ENCODE measurements at places on chromosomes 16 and 17. TPM values are rescaled to one million over a fixed set of nuclear protein-coding genes. Genes with fewer than 3 reads are reported as not detected.

- no peak for DNase-seq
Measured at GRCh38 chr16:85515830-85516397, 97.2 kb upstream of the GSE1 start.

GRCh38 chr16:71473891-71474290, 11.8 kb upstream of the ZNF23 start:
- no peak for DNase-seq

EMP2 gene
- 3.4 TPM for total RNA-seq

PLEKHH3 gene
- total RNA-seq: 2.8 TPM

FBXW10 gene
- 0.47 TPM for total RNA-seq

TBC1D3 gene
- not detected for total RNA-seq

CACNA1G gene
- 20.1 TPM for total RNA-seq

DNA sequence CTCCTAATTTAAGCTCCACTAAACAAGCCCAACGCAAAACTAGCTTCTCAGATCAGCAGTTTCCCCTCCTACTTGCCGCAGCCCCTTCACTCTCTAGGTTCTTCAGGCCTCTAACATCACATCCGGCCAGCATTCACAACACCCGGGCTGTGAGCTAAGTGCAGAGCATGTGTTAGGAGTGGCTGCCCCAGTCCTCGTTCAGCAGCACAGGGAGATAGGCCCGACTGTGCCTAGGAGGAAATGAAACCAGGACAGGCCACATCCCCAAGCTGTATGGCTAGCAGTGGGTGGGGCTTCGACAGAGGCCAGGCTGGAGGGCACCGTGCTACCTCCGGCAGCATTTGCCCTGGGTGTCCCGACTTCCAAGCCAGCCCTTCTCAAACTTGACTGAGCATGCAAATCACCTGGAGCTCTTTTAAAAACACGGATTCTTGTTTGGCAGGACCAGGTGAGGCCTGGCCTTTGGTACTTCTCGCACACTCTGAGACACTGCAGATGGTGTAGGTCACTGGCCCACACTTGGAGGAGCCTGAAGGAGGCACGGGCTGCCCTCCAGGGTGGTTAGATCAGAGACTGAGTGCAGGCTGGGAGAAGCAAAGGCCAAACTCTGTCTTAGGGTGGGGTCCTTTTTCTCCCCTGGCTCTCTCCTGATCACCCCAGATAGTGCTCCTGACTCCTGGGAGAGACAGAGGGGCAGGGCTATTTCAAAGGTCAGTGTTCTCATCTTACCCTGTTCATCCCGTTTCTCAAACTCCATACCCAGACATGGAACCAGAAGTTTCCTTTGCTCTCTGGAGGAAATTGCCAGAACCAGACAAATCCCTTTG, 202.0 kb downstream of the C16orf78 start:
- no peak for DNase-seq

CRYBA1 gene
- total RNA-seq: not detected

ENO3 gene
- 2.3 TPM for total RNA-seq

CTNS gene
- total RNA-seq: 7.0 TPM

- DNase-seq: no peak
Measured at GRCh38 chr17:60514053-60514452, 12.0 kb downstream of the APPBP2 start.

DNA sequence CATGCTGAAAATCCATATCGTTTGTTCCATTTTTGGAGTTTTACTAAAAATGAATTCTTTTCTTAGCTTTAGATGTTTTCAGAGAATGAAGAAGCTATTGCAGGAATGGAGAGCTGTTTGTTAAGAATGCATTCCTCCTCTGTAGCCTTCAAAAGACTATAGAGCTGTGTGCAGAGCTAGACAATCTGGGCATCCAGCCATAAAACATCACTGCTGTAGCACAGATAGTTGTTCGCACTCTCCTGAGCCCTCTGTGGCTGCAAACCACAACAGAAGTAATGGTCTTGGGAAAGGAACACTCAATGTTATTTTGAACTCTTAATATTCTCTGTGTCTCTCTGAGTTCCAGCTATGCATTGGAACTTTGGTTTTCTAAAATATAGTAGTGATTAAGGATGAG, 4.9 kb downstream of the TNRC6C start:
- DNase-seq: peak; percentile 18

KCNJ18 gene
- total RNA-seq: not detected

GRCh38 chr17:81125573-81126081, 39.7 kb upstream of the PVALEF start:
- peak; percentile 31 for DNase-seq

FOXJ1 gene
- total RNA-seq: 4.5 TPM

GRCh38 chr17:80738987-80739730, 194.5 kb downstream of the RPTOR start:
- DNase-seq: no peak

GRCh38 chr17:34420900-34421299, 57.9 kb upstream of the CCL1 start:
- no peak for DNase-seq

Measured in occipital lobe (tissue), 3 donors.